Fibroblast of skin of left quadriceps (primary cell): ENCODE measurements at places on chromosomes 4 and X.
A peak's percentile ranks its signal among the peaks of the same experiment; 100 is the strongest.

GRCh38 chr4:8305851-8306471 lies 36.4 kb downstream of the HTRA3 start:
- no peak for DNase-seq

- peak; percentile 99 for DNase-seq
Observed at GRCh38 chr4:7067452-7068278, at the start of gene GRPEL1. GRPEL1 (minus strand) TSS chr4:7068064; CDS start chr4:7068032, 32 bp downstream.

DNA sequence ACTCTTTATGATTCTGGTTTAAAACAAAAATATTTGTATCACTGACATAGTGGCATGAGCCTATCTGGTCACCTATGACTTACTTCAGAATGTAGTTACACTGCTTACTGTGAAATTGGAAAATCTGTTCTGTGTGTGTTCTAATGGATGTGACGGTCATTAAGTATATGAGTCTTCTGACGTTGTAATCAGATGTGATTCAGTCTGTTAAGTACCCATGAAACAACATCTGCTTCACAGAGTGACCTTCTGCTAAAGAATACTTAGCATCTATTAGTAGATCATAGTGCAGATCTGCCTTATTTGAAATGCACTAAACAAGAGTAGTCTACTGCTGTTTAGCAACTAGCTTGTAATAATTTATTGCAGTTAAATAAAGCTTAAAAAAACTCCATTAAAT lies 317.1 kb downstream of the DCTD start:
- DNase-seq: no peak

DNA sequence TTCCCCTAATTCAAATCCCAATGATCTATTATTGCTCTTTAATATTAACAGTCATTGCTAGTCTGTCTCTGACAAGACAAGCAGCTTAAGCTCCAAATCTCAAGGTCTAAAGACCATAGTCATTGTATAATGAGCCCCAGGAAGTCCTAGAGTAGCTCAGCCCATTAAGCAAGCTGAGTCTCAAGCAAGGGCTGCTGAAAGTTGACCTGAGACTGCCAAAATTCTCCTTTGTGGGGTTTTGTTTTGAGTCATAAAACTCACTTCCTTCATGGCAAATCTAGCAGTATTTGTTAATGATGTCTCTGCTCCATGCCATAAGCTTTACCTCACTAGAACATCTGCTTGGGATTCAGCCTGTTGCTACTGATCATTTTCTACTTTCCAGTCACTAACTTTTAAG lies 313.2 kb downstream of the ANTXR2 start:
- no peak for DNase-seq

GRCh38 chrX:23792861-23793553 lies 10.0 kb downstream of the SAT1 start:
- no peak for DNase-seq

GRCh38 chr4:113504422-113504821 lies 257.1 kb downstream of the CAMK2D start:
- DNase-seq: no peak

- DNase-seq: no peak
Observed at GRCh38 chr4:2178986-2179385, 62.9 kb downstream of the HAUS3 start.

- DNase-seq: no peak
Observed at GRCh38 chr4:93700571-93700970, 128.0 kb upstream of the ATOH1 start.

GRCh38 chr4:71133491-71133890 lies 140.0 kb downstream of the DCK start:
- DNase-seq: no peak

GRCh38 chr4:33975995-33976394 lies 2268.3 kb downstream of the ARAP2 start:
- no peak for DNase-seq

DNA sequence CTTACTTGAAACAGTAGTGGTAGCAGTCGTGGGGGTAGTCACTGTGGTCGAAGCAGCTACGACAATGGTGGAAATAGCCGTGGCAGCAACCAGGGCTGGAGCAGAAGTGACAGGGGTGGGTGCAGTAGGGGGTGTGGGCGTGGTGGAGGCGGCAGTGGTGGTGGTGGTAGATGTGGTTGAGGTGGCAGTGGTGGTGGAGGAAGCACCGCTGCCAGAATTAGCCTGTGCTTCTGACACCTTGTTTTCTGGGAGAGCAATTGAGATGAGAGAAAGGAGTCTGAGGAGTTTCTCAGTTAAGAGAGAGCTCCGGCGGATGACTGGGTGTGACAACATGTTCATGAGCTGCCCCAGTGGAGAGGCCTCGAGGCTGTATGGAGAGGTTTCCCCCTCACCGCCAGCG lies 113.5 kb upstream of the HSD17B10 start:
- no peak for DNase-seq

GRCh38 chr4:11634283-11634682 lies 205.6 kb upstream of the HS3ST1 start:
- DNase-seq: no peak

GRCh38 chr4:106095408-106095807 lies 200.1 kb downstream of the NPNT start:
- peak; percentile 3 for DNase-seq

DNA sequence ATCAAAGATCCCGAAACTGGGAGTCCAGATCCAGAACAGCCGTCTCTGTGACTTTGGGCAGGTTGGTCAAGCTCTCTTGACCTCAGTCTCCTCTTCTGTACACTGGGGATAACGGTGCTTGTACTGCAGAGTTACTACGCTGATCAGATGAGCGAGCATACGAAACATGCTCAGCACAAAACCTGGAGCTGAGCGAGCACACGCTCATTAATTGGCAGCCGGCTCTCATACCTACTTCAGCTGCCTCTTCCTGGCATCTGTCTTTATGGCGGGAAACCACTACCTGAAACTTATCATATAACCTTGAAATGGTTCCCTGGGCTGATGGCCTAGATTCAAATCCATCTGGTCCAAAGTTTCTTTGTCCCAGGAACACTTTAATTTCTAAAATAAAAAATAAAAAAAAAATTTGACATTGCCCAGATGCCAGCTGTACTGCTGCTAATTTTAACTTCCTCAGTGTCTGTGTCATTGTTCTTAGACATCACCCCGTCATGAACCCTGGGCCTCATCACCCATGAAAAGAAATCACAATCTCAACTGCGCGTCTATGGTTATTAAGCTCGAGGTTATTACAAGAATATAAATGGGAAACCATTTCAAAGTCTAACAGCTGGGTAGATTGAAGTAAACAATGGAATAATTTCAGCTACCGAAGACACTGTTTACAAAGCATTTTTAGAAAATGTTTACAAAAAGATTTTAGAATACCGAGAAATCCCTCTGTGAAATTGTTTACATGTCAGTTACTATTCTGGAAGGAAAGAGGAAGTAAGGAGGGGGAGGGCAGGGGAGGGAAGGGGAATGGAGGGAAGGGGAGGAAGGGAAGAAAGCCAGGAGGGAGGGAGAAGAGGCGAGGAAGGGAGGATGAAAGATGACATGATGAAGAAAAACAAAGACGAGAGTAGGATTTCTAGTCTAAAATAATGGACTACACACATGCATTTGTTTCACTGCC lies 49.0 kb downstream of the CRMP1 start:
- no peak for DNase-seq

- no peak for DNase-seq
Observed at GRCh38 chr4:3413675-3414420, 27.9 kb upstream of the HGFAC start.

GRCh38 chr4:153218961-153219360 lies 14.7 kb downstream of the TRIM2 start:
- DNase-seq: no peak

DNA sequence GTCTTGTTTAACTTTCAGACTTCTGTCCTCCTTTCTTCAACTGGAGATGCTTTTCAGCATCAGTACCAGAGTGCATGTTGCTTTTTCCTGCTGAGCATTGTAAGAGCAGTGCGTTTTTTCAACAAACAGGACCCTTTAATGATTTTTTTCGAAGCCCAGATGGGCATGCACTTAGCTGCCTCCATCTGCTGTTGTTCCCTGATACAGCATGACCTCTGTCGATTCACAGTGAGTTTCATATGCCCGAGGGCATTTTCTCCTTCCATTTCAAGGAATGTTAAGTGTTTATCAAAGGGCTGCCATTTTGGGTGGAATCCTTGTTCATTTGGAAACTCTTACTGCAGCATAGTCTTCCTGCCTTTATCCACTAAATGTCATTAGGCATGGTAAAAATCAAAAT lies 428.6 kb downstream of the DTHD1 start:
- DNase-seq: no peak
